Head of caudate nucleus (tissue), 42 donors: ENCODE measurements at places on chromosomes 2 and 18.

DNA sequence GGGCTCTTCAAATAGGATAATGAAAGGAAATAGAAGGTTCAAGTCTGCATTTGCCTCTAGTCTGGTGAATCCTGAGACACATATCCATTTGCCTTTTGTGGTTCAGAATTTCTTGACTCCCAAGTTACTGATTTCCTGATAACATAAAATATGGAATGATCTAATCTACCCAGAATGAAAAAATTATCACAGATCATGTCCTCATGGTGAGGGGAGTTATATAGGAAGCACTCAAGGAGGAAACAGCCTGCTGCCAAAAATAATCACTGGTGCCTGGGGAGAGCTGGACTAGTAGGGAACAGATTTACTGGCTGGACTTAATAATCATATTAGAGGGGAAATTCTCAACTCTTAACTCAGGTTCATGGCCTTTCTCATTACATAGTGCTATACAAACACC is 95.5 kb upstream of the STK17B start:
- DNase-seq, result no peak

- no peak for DNase-seq
These were observed 10.0 kb upstream of the RHOB start for GRCh38 chr2:20436716-20437470.

DNA sequence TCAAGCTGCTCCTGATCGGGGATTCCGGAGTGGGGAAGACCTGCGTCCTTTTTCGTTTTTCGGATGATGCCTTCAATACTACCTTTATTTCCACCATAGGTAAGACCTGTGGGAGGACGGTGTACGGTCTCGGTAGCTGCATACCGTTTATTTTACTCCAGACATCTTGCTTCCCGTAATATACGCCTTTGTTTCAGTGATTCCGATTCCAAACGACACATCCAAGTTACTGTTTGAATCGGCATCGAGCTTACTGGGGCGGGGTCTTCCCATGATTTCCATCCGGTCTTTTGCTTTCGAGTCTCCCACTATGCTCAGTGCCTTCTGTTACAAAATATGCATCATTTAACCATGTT is 731 bp downstream of the RAB10 start:
- no peak for DNase-seq

DNA sequence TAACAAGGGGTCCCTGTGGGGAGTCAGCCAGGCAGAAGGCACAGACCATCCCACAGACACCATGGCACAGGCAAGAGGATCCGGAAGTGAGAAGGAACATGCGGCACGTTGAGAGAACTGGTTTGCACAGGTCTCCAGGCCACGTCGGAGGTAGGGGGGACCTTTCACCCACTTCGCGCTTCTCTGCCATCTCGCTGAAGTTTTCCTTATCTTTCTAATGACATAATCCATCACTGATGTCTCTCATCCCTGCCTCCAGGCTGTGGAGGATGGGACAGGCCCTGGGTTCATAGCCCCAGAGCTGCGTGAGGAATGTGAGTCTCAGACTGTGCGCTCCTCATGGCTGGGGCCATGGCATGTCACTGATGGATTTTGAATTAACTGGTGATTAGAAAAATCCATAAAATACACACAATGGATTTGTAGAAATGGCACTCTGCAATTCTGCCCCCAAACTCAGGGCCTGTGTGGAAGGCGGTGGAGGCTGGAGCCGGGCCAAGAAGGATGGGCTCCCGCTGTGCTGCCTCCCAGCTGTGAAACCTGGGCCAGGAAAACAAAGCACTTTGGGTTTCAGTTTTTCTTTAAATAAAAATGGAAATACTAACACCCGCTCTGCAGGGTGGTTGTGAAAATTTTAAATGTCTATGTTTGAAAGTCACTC is 113.3 kb upstream of the ALKAL2 start:
- DNase-seq, result no peak

DNA sequence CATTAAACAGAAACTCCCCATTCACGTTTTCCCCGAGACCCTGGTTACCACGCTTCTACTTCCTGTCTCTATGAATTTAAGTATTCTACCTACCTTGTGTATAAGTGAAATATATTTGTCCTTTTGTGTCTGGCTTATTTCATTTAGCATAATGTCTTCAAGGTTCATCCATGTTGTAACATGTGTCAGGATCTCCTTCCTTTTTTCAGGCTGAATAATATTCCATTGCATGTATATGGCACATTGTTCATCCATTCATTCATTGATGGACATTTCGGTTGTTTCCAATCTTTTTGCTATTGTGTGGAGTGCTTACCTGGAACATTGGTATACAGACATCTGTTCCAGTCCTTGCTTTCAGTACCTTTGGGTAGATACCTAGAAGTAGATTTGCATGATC is 18.2 kb upstream of the CABYR start:
- DNase-seq, result no peak

DNA sequence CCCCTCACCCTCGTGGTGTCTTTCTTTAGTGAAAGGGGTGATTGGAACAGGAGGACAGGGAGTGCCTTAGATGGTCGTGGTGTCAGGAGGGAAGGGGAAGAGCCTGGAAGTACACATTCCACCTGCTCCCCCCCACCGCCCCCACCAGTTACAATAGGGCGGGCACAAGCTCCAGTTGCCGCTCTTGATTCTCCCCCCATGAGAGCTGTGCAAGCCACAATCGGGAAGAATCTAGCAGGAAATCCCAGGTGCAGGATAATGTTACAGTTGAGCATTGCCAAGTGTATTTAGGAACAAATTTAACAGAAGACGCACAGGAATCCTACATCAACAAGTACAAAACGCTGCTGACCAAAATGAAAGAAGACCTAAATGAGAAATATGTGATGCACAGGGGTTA is 73.6 kb downstream of the ASAP2 start:
- no peak for DNase-seq

DNA sequence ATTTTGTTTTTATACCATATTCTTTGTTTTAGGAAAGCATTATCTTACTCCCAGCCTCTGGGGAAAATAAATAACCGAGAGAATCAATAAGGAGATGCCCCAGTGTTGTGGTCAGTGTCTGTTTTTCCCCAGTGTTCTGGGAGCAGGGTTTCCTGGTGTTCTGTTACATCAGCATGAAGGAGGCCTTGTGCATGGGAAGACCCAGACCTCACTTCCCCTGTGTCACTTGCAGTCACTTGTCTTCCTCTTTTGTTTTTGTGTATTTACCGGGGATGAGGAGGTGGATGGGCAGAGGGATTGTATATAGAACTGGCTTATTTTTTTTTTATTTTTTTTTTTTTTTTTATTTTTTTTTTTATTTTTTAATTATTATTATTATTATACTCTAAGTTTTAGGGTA is 45.0 kb upstream of the MGAT5 start:
- no peak for DNase-seq

- DNase-seq, result no peak
These were observed 576.8 kb downstream of the SATB2 start for GRCh38 chr2:198880986-198881385.

- DNase-seq, result no peak
These were observed 477.9 kb upstream of the TNP1 start for GRCh38 chr2:217337771-217338170.

DNA sequence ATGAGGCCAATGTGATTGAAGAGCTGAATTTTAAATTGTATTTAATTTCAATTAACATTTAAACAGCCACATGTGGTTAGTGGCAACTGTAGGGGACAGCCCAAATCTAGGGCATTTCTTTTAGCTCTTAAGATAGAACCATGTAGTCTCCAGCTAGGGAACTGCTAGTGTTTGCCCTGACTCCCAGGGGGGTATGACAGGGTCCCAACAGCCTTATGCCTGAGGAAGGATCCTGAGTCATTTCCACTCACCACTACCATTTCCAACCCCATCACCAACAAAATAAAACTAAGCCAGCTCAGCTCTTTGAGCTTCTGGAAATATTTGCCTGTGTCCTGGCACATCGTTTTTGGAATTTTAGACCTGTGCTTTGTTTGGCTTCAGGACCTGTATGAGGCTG is 13.7 kb upstream of the GMCL1 start:
- no peak for DNase-seq

- DNase-seq, result peak; percentile 13
These were observed 206.8 kb downstream of the CLIP4 start for GRCh38 chr2:29322011-29322410.

GRCh38 chr2:179437430-179437829 is 172.8 kb upstream of the SESTD1 start:
- DNase-seq, result no peak

DNA sequence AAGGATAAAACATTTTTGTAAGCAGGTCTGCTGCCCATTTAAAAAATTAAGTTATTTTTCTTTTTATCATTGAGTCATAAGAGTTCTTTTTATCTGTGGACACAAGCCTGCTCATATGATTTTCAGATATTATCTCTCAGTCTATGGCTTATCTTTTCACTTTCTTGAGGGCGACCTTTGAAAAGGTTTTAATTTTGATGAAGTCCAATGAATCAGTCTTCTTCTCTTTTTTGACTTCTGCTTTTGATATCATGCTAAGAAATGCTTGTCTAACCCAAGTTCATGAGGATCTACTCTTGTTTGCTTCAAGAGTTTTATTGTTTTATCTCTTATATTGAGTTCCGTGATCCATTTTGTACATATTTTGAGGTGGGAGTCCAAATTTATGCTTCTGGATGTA is 36.5 kb downstream of the PSMD14 start:
- no peak for DNase-seq

- DNase-seq, result no peak
These were observed 47.8 kb downstream of the HK2 start for GRCh38 chr2:74881626-74882298.

DNA sequence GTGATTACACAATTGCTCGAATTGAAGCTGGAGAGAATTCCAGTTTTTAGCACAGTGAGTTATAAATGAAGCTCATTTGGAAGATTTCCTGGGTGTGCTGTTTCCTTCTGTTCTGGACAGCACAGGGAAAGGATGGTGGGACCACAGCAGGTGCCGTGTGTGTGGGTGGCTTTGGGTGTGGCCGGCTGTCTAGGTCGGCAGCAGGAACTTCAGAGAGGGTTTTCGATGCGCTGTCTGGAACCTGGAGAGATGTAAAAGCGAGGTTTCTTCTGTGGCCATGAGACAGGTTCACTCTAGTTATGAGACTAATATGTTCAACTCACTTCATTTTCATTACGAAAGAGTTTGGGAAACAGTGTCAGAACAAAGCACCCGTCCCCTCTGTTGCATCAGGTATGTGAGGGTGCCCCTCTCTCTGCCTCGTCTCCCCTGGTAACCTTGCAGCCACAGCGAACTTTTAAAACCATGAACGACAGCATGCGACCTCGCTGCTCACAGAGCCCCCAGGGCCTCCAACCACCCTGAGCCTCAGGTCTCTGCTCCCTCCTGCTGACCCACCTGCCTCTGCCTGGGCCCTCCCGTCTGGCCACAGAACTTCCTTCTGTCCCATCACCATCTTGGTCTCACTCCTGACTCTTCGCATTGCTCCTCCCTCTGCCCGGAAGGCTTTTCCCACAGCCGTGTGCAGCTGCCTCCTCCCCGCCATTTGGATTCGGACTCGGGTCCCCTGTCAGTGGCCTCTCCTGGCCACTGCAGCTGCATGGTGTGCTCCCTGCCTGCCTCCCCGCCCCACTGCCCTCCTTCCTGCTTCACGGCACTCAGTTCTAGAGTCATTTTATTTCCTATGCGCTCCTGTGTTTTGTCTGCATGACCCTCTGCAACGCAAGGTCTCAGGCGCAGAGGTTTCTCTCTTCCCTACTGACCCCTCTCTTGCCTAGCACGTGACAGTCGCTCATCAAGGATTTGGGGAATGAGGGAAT is 151.2 kb downstream of the NDUFA10 start:
- no peak for DNase-seq

GRCh38 chr2:216464104-216464720 is 34.4 kb upstream of the RPL37A start:
- DNase-seq, result no peak

DNA sequence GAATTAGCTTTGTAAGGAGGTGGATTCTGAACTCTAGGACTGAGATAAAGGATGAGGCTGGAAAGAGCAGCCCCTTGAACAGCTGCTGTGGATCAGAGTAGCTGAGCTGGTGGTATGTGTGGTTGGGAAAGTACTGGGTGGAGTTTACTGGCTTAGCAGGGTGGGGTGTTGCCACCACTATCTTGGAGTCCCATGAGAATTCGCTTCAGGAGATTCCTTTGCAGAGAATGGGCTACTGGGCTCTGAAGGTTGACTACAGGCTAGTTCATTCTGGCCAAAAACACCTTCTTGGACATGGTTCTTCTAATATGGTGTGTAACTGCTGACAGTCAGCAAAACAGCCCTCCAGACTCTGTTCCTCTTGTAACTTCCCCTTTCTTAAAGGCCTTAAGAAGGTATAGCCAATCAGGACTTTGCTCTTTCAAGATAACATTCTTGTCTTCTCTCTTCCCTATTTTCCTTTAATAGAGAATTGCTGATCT is 52.7 kb downstream of the TET3 start:
- no peak for DNase-seq

DNA sequence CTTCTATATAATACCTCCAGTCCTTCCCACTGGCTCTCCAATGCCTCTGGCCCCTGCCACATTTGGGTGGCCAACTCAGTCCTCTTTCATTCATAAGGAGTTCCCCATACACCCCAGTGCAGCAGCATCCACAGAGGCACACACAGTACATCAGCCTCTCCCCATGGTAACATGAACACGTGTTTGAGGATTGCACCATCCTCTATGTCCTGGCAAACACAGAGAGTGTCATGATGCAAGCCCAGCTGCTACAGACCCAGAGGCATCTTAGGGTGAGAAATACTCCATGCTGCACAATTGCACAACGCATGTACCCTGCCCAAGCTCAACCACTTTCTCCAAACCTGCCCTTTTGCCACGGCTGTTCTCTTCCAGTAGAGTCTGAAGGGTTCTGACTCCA is 11.5 kb downstream of the IGFBP5 start:
- DNase-seq, result no peak

DNA sequence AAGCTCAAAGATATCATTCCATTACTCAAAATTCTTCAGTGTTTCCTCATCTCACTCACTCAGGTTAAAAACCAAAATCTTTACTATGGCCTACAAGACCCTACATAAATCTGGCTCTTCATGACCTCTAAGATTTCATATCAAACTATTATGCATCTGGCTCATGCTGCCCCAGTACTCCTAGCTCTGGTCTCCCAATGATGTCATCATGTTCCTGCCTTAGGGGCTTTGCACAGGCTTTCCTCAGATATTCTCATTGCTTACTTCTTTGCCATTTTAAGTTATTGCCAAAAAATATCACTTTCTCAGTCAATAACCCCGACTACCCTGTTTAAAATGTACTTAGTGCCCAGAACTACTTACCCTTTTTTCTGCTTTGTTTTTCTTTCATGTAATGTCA is 33.0 kb upstream of the SPOPL start:
- DNase-seq, result no peak

GRCh38 chr2:216535454-216535995 is 36.9 kb downstream of the RPL37A start:
- DNase-seq, result no peak

- no peak for DNase-seq
These were observed 3.3 kb downstream of the TWSG1 start for GRCh38 chr18:9337873-9338272.
